ENCODE measurements at places on chromosomes 12 and 14. TPM values are rescaled to one million over a fixed set of nuclear protein-coding genes. Genes with fewer than 3 reads are reported as not detected.

DNA sequence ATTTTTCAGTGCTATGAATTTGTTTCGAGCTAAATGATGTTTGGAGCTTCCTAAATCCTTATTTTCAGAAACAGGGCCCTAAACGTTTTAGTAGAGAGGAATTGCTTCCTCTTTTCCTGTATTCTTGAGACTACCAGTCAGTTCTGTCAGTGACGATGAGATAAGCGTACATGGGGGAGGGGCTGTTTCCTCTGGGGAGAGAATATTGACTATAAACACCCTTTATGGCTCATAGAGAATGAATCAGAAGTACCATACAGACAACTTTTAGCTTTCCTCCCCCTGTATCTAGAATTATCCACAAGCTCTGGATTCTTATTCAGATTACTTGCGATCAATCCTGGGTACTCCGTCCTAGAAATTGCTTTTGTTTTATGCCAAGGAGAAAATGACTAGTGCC, 5.1 kb downstream of the TBK1 start:
- DNase-seq = no peak

DNA sequence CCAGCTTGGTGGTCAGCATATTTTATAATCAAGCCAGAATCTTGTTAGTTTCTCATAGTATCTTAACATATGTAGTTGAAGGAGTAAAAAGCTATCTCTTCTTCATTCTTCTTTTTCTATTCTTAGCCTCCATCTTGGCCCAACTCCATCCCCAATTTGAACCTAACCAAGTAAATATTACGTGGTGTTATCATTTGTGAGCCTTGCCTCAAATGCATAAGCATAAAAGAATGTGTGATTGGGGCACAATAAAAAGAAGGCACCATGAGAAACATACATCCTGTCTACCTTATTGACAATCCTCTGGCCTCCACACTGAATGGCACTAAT, 181.4 kb upstream of the BMP4 start:
- DNase-seq = no peak

- DNase-seq = no peak
Observed at GRCh38 chr14:77660754-77661153, 44.3 kb upstream of the SPTLC2 start.

GRCh38 chr12:50224026-50224692, 57.0 kb upstream of the CERS5 start:
- DNase-seq = peak; percentile 75

DNA sequence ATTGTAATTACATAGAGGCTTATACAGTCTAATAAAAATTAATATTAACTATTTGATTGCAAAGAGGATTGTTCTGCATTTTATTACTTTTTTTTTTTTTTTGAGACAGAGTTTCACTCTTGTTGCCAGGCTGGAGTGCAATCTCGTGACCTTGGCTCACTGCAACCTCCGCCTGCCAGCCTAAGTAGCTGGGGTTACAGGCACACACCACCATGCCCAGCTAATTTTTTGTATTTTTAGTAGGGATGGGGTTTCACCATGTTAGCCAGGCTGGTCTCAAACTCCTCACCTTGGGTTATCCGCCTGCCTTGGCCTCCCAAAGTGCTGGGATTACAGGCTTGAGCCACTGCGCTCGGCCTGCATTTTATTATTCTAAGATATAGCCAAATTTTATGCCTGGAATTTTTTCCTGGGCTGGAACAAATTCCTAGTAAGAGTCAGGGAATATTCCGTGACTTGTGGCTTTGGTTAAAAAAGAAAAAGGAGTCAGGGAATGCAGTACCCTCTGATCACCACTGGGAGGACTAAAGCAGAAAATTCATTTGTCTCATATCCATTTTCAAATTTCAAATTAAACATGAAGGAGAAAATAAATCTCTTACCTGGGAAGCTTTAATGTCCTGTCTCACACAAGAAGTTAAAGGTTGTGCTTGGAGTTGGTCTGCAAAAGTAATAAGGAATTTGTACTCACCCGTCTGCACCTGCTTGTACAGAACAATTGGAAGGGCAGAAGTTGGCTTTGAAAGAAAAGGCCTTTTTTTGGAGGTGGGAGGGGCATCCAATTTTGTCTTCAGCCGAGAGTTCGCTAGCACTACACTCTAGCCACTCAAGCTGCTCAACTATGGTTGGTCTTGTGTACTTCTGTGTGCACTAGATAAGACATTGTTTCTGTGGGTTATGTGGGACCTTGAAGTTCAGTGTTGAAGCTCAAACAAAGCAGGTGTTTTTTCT, 8.7 kb downstream of the MARK3 start:
- no peak for DNase-seq

DNA sequence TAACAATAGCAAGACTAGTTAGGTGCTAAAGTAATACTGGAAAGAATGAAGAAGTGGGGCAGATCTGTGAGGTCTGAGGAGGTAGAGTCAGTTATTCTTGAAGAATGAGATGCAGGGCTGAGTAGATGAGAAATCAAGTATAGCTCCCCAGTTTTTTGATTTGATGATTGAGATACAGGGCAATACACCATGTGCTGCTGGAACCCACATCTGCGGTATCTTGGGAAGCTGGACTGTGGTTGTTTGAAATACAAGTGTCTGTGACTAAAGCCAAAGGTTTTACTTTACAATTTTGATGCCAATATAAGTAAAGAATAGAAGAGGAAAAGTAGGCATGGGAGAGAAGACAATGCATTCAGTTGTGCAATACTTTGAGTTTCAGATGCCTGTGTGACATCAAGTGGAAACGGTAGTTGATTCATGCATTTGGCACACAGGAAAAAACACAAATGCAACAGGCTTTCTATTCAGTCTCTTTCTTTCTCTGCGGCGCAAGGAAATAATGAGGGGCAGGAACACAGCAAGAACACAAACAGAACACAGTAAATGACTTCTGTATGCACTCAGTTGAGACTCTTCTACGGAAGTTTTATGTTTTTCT, 190.2 kb upstream of the SLC38A2 start:
- peak; percentile 66 for DNase-seq

GRCh38 chr12:108802101-108802961, 55.1 kb downstream of the SSH1 start:
- peak; percentile 24 for DNase-seq

DNA sequence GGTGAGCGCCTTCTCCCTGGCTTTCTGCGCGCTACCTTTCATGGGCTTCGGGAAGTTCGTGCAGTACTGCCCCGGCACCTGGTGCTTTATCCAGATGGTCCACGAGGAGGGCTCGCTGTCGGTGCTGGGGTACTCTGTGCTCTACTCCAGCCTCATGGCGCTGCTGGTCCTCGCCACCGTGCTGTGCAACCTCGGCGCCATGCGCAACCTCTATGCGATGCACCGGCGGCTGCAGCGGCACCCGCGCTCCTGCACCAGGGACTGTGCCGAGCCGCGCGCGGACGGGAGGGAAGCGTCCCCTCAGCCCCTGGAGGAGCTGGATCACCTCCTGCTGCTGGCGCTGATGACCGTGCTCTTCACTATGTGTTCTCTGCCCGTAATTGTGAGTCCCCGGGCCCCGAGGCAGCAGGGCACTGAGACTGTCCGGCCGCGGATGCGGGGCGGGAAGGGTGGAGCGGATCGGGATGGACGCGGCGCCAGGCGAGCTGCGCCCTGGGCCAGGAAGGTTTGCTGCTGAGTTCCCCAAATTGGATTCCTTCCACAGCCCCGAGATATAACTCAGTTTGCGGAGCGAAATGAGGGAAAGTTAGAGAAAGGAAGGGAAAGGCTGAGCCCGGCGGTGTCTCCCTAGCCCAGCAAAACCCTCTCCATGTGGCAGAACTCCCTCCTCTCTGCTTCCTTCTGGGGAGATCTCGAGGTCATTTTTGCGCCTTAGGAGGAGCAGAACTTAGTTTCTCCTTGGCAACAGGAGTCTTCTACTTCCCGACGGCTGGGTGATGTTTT, 972 bp downstream of the PTGDR start:
- DNase-seq = peak; percentile 17

GRCh38 chr14:33788161-33788560, 162.7 kb downstream of the EGLN3 start:
- DNase-seq = no peak

DNA sequence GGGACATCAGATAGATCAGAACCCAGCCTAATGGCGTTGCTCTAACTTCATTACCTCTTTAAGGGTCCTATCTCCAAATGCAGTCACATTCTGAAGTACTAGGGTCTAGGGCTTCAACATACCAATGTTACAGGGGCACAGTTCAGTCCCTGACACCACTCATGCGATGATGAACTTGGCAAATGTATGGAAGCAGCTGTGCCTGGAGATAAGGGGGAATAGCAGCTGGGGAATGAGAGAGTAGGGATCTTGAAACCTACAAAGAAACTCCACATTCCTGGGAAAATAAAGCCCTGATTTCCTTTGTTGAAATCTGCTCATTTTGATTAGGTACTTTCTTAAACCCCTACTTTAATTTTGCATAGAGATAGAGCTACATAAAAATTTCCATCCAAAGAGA, 20.5 kb upstream of the TMCC3 start:
- no peak for DNase-seq

DNA sequence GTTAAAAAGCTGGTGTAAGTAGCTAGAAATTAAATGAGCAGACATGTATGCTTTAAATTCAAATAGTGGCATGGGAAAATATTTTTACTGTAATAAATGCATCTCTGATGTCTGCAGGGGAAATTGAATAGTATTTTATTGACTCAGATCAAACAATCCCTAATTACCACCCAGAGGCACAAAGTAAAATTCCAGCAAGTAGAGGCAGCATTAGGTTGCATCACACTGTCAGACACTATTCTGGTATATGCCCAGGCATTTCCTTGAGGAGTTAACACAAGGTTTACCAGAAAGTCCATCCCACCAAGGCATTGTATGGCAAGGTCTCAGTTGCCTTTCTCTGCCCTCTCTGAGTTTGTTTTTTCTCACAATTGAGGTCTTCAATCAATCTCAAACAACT, 201.6 kb upstream of the KITLG start:
- no peak for DNase-seq

DNA sequence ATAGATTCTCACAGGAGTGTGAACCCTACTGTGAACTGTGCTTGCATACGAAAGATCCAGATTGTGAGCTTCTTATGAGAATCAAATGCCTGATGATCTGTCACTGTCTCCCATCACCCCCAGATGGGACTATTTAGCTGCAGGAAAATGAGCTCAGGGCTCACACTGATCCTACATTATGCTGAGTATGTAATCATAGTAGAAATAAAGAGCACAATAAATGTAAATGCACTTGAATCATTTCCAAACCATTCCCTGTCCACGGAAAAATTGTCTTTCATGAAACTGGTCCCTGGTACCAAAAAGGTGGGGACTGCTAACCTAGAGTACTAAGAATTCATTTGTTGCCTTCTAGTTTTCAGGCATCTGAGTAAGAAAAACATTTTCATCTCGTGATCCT, 1215.8 kb upstream of the TMEM132C start:
- DNase-seq = no peak

- DNase-seq = peak; percentile 22
Observed at GRCh38 chr12:123109319-123109772, 41.5 kb downstream of the PITPNM2 start.

- no peak for DNase-seq
Observed at GRCh38 chr14:33809396-33809981, 141.4 kb downstream of the EGLN3 start.

GRCh38 chr12:7066596-7066995, 6.1 kb downstream of the C1S start:
- no peak for DNase-seq

The SLC7A8 gene
- 0.13 TPM for total RNA-seq

The CLBA1 gene
- total RNA-seq = 10.8 TPM

The DPPA3 gene
- not detected for total RNA-seq

The SOS2 gene
- total RNA-seq = 3.4 TPM

The MYBPC1 gene
- not detected for total RNA-seq

The KRT83 gene
- not detected for total RNA-seq

The GALNT6 gene
- total RNA-seq = not detected

The ESRRB gene
- total RNA-seq = not detected

Data from MG63 (cell line).